ENCODE measurements at places on chromosomes 7 and 10.

GRCh38 chr10:5949009-5949759, 28.2 kb downstream of the IL15RA start:
- no peak for DNase-seq

DNA sequence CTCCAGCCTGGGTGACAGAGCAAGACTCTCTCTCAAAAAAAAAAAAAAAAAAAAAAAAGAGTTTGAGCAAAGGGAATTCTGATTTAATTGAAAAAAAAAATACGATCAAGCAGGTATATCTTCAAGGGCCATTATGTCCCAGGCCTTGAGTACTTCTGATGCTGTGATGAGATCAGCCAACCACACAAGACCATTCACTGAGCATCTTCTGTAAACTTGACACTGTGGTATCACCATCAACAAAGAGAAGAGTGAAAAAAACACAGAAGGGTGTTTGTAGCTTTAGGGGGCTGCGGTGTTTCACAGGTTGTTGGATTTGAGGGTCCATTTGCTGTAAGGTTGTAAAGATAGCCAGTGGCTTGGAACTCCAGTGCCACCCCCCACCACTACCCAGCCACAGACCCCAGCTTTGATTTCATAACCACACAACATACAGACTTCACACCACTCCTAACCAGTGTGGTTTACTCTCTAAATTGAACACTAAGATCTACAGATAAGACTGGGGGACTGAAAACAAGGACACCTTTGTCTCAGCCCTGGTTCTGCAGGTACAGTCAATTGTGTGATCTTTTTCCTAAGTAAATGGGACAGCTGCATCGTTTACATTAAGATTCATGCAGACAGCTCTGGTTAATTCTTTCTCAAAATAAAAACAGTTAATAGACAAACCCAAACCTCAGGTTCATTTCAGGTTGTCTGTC, 66.4 kb downstream of the CDC123 start:
- DNase-seq = no peak

- no peak for DNase-seq
These were observed 12.0 kb downstream of the IFIT5 start for GRCh38 chr10:89426230-89426868.

DNA sequence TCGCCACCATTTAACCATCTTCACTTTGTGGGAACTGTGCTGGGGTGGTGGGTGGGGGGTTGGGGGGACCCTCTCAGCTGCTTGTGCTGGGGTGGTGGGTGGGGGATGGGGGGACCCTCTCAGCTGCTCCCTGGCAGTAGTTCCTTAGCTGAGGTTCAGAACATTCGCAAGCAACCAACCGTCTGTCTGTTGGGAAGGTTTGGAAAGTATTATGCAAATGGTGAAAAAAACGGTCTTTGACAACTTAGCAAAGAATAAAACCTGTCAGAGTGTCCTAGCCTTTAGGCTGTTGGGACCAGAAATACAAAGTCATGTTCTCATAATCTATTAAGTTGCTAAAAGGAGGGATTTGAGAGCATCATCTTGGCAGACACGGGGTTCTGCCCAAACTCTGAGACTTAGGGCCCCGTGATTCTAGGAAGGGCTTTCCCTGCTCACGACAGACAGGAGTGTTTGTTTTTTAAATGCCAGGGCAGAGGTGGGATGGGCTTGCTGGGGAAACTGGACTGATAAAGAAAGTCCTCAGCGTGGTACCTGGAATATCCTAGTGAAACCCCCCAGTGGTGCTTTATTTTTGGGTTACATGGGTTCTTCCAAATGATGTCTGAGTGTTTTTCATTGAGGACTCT, 14.1 kb upstream of the SRGN start:
- DNase-seq = no peak

- no peak for DNase-seq
These were observed 25.5 kb downstream of the GHRHR start for GRCh38 chr7:30989008-30989823.

GRCh38 chr10:120172356-120172755, 279.8 kb downstream of the SEC23IP start:
- no peak for DNase-seq

DNA sequence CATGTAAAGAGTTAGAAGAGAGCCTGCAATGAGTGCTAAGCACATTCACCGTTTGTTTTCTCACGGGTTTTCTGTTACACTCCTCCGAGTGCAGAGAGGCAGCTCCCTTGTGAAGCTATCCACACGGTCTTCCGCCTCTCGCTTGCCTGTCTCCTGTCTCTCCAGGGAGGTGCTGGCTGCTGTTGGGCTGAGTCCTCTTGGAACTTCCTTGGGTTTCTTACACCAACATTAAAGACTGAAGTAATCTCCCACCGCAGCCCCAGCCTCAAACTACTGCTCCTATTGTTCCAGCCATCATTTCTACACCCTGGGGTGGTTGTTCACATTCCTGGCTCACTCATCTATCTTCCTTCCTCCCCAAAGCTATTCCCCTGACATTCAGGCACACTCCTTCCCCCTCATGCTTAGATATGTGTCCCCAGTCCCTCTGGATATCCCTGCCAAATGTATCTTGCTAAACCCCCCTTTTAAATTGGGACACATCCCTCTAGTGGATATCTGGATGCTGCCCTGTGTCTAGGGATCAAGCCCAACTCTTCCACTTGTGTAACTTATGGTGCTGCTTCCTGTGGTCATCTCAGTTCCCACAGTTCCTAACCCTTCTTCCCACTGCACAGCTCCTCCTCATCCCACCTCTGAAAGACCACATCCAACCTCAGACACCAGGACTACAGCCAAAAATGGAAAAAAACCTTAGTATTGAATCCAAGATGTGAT, 14.1 kb downstream of the ESYT2 start:
- DNase-seq = no peak

DNA sequence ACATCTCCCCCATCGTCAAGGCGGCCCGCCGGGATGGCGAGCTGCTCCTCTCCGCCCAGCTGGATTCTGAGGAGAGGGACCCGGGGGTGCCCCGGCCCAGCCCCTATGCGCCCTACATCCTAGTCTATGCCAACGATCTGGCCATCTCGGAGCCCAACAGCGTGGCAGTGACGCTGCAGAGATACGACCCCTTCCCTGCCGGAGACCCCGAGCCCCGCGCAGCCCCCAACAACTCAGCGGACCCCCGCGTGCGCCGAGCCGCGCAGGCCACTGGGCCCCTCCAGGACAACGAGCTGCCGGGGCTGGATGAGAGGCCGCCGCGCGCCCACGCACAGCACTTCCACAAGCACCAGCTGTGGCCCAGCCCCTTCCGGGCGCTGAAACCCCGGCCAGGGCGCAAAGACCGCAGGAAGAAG, 10.1 kb downstream of the GDF10 start:
- DNase-seq = no peak

GRCh38 chr7:191105-191980, 1.0 kb upstream of the FAM20C start:
- no peak for DNase-seq

Data from HS-27A (cell line).